ENCODE measurements at places on chromosomes 16 and 17.
A peak's percentile ranks its signal among the peaks of the same experiment; 100 is the strongest.

DNA sequence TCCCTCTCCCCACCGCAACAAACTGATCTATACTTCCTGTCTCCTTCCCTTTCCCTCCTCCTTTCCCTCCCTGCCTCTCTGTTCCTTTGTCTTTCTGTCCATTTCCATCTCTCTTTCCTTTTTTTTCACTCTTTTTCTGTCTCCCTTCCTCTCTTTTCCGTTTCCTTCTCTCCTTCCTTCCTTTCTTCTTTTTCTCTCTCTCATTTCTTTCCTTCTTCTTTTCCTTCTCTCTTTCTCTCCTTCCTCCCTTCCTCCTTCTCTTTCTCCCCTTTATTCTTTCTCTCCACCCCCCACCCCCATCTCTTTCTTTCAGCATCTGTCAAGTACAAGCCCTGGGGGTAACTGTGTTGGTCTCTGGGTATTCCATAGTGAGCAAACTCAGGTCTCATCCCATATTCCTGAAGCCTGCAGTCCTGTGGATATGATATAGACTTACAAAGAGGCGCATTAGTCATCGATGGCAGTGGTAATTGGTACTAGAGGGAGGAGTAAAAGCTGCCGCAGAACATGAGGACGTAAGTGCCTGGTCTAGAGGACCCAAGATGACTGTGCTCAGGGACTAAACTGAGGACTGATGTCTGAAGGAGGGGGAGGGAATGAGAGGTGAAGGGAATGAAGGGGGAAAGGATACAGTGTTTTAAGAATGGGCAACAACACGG, 50.4 kb downstream of the VAT1L start:
- DNase-seq: no peak

- DNase-seq: peak; percentile 47
Measured at GRCh38 chr16:15434425-15435215, at the start of gene BMERB1. Gene BMERB1 (plus strand): TSS chr16:15434588. CDS start chr16:15434654, 66 bp downstream.

GRCh38 chr17:75240394-75241142, 20.8 kb downstream of the GGA3 start:
- no peak for DNase-seq

DNA sequence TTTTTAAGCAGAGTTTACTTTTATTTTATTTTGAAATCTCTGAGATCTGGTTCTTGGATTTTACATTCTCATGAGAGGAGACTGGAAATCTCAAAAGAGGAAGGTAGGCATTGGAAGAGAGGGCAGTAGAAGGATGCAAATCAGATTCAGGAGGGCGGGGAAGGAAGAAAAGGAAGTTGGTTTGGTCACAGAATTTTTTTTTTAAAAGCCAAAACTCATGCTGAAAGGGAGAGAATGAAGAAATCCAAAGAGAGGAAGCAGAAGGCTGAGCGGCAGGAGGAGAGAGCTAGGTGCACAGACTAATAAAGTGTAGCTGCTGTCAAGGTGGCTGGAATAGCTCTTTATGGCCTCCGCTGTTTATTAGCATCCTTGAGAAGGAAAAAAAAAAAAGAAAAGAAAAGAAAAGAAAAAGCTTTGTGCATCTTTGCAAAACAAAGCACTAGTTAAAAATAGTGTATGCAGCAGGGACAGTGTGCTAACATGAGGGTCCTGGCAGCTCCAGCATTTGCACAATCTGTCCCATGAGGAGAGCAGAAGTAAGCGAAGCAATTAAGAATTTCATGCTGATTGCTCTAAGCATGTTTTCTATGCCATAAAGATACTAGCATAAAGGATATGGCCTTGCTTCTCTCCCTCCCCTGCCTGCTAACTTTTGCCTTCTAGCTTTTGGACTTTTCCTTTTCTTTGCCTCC, 194.2 kb downstream of the ZFHX3 start:
- no peak for DNase-seq

DNA sequence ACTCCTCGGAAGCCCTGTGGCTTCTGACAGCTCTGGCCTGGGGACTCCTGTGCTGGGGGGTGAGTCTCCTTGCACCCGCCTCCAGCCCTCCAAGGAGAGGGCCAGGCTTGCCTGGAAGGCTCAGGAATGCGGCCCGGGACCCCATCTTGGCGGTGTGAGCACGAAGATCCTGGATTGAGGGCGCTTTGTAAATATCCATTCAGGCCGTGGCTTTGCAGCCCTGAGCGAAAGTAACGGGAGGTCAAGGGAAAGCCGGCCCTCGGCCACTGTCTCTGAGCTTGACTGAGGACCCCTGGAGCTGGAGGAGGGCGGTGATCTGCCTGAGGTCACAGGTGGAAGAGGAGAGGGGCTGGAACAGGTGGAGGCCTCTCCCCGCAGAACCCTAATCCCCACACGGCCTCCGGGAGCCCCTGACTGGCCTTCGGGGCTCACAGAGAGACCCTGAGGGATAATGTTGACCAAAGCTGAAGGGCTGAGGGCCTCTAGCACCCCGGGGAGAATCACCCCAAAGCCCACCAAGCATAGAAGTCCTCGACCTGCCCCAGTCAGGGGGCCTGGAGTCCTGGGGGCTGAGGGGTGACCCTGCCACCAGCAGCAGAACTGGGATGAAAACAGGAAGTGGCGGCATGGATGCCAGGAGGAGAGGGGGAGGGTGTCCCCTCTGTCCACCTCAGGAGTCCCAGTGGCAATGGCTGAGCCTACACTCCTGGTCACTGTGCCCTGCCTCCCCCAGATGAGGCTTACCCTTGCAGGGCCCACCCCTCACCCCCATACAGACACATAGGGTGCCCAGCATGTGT, 8.3 kb upstream of the RASD1 start:
- no peak for DNase-seq

- no peak for DNase-seq
Measured at GRCh38 chr17:78241277-78242023, 10.0 kb downstream of the TMEM235 start.

DNA sequence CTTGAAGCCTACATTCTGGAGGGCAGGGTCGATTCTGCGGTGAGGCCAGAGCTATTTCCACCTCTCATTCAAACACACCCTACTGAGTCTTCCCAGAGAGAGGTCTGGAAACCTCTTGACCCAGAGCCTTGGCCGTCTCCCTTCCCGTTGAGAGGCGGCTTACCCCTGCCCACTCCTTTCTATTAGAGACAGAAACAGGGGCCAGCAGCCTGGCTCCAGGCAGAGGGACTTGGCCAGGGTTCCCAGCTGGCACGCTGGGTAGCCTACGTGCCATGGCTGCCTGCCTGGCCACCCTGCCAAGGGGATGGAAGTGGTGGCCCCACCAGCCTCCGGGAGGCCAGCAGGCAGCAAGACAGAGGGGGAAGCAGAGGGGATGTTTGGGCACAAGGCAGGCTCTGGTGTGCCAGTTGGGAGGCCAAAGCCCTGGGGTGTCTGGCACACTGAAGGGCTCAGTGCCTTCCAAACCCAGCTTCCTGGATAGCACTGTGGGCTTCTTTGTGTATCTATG, 6.0 kb downstream of the STAC2 start:
- no peak for DNase-seq

DNA sequence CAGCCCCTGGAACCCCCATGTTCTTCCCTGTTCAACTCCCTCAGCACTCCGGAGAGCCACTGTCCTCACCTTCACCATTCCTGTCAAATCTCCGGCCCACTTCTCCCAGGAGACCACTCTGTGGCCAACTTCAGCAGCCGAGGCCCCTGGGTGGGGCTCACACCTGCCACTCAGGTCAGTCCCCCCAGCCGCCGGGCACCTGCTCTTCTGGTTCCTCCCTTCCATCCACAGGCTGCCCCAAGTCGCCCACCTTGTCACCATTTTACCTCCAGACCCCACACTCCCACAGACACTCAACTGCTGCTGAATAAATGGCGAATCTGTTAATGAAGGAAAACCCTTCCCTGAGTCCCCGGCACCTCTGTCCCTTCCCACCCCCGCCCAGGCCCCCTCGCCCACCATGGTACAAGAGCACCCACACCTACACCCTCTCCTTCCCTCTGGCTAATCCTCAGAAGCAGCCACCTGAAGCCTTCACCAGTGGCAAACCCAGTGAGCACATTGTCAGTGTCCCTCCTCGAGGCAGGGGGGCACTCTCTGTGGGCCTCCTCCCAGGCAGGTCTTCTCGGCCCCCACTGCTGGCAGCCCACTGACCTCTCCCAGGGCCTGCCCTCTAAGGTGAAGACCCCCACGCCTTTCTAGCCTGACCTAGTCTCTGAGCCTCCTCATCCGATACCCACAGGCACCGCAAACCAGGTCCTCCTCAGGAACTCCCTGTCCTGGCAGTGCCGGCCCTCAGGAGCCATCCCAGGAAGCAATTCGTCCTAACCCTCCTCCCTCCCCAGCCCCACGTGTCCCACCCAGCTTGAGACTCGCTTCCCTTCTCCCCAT, 8.2 kb downstream of the CANT1 start:
- no peak for DNase-seq

DNA sequence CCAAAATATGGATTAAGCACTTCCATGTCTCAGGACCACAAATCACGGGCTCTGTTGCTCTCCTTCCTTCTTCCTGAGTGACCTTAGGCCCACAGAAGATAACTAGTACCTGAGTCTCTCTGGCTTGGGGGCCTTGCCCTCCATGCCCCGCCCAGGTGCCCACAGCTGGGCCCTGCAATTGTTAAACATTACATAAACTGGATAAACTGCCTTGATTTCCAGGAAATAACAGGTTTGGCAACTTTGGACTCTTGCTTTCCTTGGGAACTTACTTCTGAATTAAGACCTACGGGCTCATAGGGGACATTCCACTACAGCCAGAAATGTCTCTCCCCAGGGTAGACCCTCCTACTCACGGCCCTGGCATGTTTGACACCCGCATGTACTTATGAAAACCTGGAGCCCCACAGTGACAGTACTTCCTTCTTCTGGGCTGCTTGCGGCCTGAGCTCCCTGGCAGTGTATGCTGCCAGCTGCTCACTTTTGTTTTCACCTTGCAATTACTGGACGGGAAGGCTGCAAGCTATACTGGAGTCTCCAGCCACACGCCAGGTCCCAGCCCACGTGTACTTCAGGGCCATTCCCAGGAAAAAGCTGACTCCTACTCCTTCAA, 2.3 kb upstream of the UBALD2 start:
- DNase-seq: no peak

DNA sequence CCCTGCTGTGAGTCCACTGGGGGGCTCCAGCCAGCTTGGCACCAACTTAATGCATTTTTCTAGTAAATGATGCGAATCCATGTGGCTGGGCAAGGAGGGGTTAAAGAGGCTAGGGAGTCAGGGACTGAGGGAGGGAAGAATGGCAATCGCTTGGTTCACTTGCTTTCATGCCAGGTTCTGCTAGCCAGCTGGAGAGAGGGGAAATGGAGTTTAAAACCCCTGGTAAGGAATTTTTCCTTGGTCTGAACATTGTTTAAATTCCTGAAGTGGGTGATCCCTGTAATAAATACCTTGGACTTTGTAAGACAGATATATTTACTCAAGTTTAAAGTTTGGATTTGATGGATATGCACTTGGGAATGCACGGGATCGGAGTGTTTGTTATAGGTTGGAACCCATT, 22.8 kb downstream of the ANKFN1 start:
- no peak for DNase-seq

DNA sequence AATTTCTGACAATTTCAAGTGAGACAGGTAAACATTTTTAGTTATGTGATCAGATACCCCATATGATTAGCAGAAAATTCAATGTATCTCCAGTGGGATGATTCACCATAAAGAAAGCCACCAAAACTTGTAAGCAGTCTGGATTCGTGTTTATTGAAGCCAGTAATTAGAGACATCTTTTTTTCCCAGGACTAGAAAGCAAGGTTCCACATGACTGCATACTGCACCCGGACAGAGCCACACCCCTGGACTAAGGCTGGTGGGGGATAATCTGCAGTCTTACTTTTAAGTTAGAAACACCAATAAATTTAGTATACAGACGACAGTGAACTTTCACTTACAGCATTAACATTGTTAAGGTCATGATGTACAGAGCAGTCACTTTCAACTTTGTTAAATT, 24.2 kb upstream of the CMTM4 start:
- no peak for DNase-seq

DNA sequence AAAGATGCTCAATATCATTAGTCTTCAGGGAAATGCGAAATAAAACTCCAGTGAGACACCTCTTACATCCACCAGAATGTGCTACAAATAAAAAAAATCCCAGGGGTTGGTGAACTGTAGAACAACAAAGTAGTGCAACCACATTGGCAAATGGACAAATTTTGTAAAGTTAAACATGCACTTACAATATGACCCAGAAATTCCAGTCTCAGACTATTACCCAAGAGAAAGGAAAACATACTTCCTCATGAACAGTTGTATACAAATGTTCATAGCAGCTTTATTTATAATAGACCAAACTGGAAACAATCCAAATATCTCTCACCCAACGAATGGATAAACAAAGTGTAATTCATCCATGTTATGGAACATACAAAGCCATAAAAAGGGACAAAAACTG, 239.5 kb downstream of the ABCC12 start:
- no peak for DNase-seq

DNA sequence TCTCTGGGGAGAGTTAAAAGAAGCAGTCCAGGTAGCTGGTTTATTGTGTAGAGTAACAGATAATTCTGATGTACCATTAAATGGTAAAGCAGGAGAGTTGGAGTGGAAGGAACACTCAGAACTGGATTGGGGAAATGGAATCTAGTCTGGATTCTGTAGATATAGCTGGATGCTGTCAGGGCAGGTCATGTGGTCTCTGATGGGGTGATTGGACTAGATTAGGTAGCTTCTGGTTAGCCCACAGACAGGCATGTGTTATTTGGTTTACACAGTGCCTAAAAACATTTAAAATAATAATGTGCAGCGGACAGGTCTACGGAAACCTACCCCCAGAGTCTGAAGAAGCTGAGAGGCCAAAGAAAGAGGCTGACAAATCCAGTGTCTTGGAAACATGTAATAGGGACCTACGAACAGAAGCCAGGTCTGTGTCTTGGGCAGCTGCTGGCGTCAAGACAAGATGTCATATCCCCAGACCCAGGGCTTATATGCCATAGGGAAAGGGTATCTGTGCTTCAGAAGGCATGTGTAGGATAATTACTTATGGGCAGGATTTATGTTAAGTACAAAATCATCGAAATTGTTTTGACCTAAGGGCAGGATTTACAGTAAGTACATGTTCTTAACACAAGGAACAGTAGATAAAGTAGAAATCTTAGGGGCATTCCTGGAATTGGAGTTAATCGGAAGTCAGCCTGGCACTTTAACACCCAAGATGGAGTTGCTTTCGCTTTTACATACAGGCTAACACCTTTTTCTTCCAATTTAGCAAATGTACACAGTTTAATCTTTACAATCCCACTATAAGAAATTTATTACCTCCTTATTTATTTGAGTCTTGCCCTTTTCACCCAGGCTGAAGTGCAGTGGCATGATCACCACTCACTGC, 12.4 kb downstream of the LUC7L3 start:
- DNase-seq: no peak

- DNase-seq: no peak
Measured at GRCh38 chr17:74427763-74428153, 4.1 kb upstream of the GPRC5C start.

All from activated CD8-positive, alpha-beta memory T cell treated with anti-CD3 and anti-CD28 coated beads for 1 hour (primary cell).